ENCODE measurements at places on chromosomes 3 and 15.

DNA sequence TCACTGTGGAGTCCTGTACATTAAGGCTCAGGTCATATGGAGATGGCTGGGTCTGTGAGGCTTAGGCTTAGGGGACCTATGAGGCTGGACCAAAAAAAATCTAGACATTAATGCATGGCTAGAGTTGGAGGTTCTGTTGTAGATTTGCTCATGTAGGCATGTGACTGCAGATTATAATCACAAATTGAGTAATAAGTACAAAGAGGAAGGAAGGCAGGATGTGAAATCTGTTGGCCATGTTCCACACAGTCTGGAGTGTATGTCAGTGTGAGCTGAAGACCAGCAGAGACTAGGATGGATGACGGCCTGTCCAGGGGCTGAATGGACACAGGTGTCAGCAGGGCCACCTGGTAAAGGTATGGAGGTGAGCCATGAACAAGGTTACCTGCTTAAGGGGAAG, at the start of gene ST3GAL6:
Gene ST3GAL6 (plus strand): TSS at position 265 of the 400 bp plus-strand sequence. CDS start 5,101 bp downstream, outside the sequence.
- DNase-seq: no peak

DNA sequence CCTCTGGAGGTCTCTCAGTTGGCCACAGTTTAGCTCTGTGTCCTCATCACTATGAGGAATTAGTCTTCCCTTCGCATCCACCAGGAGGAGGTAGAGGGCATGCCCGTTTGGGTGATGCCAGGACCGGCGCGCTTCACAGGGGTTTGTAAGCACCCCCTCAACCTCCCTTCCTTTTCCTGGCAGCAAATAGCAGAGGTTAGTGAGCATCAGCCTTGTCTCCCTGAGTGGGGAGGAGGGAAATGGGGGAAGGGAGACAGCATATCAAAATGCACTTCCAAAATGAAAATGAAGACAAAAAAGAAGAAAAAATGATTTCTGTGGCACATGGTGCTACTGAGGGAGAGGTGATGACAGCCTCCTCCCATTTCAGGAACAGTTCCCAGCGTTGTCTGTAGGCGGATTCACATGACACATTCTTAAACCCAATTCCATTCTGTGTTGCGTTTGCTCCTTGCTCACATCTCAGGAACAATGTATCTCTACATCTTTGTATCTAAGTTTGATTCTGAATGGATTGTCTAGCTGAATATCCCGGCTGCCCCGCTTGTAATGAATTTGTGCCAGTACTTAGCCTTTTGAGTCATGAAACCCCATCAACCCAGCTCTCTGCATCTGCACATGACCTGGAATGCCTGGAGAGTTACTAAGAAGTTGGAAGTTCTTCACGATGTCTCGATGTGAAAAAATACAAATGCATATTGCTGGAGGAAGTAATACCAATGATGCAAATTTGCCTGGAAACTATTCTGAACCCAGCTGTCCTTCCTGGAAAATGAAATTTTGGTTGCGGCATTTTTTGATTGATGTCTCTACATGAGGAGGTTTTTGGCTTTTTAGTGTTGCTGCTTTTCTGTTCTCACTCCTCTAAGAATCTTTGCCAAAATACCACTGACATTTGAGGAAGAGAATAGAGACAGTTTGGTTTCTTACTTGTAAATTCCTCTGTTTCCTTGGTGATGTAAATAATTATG, 45.2 kb downstream of the TYRO3 start:
- DNase-seq: no peak

DNA sequence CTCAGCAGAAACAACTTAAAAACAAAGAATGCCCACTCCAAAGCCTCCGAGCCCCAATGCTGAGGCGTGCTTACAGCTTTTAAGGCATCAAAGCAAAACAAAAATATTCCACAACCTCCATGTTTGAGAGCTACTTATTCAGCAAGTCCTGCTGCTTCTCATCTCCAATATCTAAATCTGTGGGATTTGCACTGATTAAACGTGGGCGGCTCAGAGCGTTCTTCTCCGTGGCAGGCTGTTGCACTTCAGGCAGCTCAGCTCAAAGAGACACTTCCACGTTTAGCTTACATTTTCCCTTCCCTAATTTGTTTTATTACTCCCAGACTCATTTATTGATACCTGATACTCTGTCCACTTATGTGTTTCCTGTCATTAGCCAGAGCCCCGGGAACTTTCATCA, 282.6 kb upstream of the MCTP2 start:
- peak; percentile 52 for DNase-seq

GRCh38 chr15:46293550-46293949, 658.7 kb downstream of the SQOR start:
- DNase-seq: no peak

GRCh38 chr3:123318374-123318773, 116.6 kb downstream of the SEC22A start:
- no peak for DNase-seq

DNA sequence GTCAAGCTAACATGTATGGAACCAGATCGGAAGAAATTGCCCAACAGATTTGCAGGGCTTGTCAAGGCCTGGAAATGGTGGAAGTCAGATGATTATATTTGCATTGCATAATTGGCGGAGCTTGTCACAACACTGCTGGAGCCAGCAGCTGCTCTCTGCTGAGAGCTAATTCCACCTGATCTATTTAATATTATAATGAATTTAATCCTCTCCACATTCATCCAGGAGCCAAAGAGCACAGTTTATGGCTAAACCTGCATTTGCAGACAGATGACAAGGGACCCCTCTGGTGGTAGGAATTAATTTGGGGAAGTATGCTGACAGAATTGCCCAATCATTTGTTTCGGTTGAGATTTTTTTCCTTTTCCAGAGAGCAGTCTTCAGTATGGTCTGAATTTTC, 730.2 kb downstream of the TUSC7 start:
- peak; percentile 99 for DNase-seq

- DNase-seq: no peak
Observed at GRCh38 chr3:30511524-30512251, 94.7 kb upstream of the TGFBR2 start.

DNA sequence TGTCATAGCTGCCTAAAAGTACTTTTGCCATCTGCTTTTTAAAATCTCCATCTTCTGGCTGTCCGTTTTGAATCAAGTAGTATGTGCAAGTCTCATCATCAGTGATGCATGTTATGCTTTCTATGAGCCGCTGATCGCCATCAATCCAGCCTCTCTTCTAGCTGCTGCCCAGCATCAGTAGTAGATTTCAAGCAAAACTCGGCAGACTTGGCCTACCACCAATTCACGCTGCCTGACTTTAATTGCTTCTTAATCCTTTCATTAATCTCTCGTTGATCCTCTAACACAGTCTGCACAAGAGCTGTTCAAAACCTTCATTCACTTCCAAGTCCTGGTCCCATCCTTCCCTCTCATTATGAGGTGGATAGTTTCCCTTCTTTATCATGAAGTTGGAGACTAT, 104.9 kb downstream of the NSUN3 start:
- DNase-seq: peak; percentile 100

GRCh38 chr3:60854791-60855190, 396.5 kb downstream of the FHIT start:
- DNase-seq: no peak

All from NCI-H524 treated with DMSO at 0.1 percent for 48 hours (cell line).